ENCODE measurements at places on chromosomes 3 and 15.

DNA sequence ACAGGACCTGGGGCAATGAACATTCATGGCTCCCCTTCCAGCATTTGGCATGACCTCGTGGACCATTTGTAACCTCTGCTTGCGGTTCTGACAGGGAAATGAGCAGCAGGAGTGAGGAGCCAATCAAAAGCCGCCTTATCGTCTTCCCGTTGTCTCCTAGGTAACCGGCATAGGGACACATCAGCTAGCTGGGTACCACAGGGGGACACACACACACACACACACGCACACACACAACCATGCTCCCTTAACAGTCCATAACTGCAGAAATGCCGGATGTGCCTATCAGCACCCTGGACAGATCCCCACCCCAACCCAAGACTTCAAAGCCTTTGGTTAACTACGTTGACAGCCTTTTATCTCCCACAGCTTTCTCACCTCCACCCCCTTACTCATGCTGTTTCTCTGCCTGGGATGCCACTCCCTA, 53.4 kb upstream of the CCDC174 start:
- peak; percentile 55 for DNase-seq

- peak; percentile 1 for DNase-seq
These were observed 543.1 kb downstream of the NTRK3 start for GRCh38 chr15:87713475-87713879.

DNA sequence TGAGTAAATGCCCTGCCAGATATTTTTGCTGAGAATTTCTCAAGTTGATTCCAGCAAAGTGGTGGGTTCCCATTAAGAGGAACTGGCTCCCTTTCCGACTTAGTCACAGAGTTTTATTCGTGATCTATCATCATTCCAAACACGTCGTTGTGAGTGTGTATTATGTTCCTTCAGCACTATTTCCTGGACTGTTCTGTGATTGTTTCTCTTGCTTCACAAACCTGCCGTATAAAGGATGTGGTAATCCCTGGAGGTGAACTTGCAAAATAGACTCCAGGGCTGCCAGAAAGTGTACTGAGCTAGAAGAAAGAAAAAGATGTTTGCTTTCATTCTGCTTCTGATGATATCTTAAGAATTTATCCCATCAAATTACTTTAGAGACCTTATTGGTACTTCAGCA, 14.5 kb upstream of the CAPN3 start:
- DNase-seq: no peak

DNA sequence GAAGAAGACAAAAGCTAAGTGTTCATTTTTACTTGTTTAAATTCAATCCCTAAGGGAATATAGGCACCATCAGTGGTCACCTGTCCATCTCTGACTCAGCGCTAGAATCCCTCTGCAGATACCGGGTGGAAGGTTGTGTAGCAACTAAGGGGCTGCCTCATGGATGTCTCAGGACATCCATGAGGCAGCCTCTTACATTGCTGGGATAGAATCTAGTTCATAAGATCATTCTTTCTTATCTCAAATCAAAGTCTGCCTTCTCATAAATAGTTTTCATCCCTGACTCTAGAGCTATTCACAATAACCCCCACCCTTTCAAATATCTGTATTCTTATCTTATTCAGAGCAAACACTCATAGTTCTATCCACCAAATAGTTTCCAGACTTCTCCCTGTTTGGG, 38.1 kb downstream of the HSPBAP1 start:
- DNase-seq: no peak

- no peak for DNase-seq
These were observed 63.2 kb upstream of the RAD18 start for GRCh38 chr3:9026320-9027045.

GRCh38 chr3:196775938-196776337, 36.3 kb downstream of the PAK2 start:
- no peak for DNase-seq

DNA sequence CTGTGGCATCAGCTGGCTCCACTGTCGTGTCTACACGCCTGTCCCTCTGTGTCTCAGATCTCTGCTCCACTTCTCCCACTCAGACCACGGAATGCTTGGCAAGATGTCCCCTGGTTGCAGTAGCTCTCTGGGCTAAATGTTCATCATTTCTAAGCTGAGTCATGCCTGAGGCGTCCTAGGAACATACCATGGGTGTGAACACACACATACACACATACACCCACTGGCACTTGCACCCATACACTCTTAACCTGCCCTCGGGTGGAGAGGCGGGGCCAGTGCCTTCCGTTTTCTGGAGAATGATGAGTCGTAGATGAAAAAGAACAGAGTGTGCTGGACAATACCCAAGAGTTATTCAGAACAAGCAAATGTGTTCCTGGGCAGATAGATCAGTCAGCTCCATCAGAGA, 72.4 kb downstream of the SENP2 start:
- DNase-seq: no peak

DNA sequence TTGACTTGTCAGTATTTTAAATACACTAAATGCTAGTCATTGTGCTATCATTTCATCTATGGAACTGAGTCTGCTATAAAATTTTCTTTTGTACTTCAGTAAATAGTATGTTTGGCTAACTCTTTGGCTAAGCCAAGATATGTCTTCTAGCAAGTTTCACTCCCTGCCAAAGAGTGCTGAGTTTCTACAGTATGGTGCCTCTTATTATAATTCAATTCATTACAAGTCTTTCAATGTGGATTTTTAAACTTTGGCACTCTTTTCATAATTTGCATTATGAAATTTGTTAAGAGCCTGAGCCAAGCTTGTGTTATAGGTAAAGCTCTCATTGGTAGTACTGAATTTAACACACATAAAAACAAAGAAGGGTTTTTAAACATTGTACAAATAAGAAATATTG, 24.4 kb downstream of the MORC1 start:
- DNase-seq: no peak

- DNase-seq: no peak
These were observed 222.4 kb downstream of the CPNE4 start for GRCh38 chr3:131812433-131812832.

DNA sequence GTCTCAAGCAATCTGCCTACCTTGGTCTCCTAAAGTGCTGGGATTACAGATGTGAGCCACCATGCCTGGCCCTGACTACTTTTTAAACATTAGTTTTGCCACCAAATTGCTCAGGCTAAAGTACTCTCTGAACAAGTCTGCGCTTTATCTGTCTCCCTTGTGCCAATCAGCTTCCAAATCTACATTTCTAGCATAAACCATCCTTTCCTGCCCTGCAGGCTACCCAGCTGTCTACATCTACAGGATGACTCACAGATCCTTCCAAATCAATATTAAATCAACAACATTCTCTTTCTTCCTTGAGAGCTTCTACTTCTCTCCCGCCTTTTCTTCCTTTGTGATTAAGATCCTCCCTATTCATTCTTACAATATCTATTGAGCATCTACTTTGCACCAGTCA, 16.0 kb upstream of the ATOSA start:
- DNase-seq: no peak

DNA sequence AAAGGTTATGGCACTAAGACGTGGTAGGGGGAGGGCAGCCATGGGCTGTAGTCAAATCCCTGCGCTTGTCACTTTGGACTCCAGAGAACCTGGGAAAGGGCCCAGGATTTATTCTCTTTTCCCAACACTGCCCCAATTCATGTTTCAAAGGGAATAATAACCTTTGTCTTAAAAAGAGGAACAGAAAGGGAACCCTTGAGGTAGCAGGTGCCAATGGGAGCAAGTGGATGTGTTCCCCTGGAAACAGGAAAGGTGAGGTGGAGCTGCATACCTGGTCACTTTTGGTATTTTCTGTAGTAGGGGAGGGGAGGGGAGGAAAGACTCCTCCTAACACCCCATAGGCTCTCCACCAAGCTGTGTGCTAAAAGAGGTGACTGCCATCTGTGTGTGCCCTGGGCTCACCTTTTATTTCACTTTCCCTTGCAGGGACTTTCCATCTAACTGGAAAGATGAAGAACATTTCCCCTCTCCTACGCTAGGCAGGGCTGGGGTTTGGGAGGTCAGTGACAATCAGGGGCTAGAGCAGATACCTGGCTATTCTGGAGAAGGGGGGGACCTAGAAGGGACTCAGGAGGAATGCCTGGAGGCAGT, 6.1 kb upstream of the CHST14 start:
- DNase-seq: no peak

- DNase-seq: no peak
These were observed 50.5 kb upstream of the UBP1 start for GRCh38 chr3:33490641-33491241.

DNA sequence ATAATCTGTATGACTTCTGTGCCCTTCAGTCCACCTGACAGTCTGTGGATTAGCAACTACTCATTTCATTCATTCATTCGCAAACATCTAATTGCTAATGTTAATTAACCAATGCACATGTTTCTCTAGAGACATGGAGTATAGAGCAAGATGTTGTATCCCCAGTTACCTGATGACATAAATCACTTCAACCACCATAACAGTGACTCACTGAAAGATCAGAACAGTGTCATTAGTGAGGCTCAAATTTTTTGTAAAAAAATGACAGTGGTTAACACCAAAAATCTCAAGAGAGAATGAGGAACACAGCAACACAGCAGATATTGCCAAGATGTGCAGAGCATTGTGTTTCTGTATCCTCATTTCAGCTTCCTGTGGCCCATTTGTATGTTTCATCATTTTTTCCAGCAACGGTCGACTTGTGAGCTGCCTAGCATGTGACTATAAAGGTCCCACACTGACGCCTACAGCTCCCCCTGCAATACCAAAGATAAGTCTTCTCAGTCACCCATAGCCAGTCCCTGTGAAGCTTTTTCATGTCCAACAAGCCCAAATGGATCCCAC, 3.7 kb upstream of the PLD1 start:
- peak; percentile 81 for DNase-seq

DNA sequence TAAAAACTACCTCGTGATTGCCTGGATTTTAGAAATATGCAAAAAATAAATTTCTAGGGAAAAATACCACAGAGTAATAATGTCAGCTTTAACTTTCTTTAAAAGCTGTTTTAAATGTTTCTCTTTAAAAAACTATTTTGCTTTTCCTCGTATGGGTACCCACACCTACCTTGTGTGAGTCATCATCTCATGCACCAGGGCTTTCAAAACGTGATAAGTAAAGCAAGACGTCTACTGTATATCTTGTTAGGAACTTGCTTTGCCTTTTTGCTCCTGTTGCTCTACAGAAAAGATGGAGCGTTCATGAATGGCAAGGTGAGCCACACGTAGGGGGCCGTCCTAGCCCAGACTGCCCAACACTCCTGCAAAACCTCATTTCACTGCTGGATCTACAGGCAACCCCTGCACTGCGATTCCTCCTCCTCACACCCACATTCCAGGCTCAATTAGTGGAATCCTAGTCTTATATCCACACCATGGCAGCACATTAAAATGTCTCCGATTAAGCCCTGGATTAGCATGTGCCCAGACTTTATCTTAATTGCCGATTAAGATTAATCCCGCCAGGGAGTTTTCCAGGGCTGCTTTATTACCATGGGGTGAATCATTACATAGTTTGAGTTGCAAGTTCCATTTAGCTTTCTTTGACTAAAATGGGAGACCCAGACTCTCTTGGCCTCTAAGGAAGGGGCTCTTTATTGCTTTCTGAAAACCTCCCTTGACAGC, 293.6 kb upstream of the ICE2 start:
- DNase-seq: no peak

DNA sequence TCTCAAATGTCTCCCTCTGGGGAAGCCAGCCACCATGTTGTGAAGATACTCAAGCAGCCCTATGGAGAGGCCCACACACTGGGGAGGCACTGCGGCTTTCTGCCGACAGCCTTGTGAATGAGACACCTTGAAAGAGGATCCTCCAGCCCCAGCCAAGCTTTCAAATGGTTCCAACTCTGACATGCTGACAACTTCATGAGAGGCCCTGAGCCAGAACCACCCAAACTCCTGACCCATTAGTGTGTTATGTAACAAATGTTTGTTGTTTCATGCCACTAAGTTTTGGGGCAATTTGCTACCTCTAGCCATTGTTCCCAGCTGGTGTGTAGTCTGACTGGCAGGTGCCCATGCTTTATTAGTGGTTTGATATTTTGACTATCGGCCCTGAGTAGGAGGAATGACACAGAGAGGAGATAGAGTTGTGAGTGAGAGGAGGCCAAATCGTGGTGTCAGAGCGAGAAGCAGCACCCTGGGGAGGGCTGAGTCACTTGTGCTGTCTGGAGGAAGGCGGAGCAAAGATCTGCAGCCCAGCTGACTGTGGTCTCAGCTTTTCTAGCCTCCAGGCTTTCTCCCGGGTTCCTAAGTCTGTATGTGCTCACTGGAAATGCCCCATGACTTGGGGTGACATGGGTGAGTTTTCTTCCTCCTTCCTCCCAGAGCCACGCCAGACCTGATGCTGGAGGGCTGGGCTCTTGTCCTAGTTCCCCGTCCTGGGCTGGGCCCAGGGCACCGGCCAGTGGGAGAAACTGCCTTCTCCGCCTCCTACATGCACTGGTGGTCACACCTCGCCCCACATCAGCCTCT, 56.7 kb upstream of the BLM start:
- peak; percentile 93 for DNase-seq

- DNase-seq: no peak
These were observed 85.9 kb upstream of the FNDC3B start for GRCh38 chr3:171953301-171954022.

GRCh38 chr3:131282379-131282778, 99.2 kb upstream of the NUDT16 start:
- DNase-seq: no peak

GRCh38 chr15:76470691-76471090, 134.1 kb downstream of the ISL2 start:
- DNase-seq: no peak

GRCh38 chr3:15161133-15161532, 44.9 kb upstream of the CAPN7 start:
- DNase-seq: no peak

DNA sequence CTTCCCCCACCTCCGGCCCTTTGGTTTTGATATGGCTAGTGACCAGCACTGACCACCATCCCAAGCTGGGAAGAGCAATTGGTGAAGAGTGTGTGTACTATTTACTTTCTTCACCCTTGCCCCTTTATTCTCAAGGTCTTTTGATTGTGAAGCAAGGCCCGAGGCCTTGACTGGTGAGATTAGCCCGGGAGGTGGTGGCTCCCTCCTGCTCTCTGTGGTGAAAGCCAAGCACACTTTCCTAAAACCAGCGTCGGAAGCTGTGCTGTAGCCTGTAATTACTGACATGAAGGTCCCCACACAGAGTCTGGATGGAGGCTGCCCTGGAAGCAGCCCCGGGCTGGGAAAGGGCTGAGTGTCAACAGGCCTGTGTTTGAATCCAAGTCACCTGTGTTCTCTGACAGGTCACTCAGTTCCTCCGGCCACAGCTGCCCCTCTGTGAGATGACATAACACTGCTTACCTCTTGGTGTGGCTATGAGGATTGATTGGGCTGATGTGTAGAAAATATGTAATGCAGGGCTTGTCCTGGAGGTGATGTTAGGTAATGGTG, 60.5 kb upstream of the PRR23C start:
- DNase-seq: no peak

All from activated CD4-positive, alpha-beta T cell treated with anti-CD3 and anti-CD28 coated beads, Interleukin-10, Interleukin-2, amounts not matched to agents 100 ng/mL and 50 ng/mL, durations not matched to agents 16 hours and 8 hours (primary cell).